ENCODE measurements at places on chromosomes 12 and 14.

DNA sequence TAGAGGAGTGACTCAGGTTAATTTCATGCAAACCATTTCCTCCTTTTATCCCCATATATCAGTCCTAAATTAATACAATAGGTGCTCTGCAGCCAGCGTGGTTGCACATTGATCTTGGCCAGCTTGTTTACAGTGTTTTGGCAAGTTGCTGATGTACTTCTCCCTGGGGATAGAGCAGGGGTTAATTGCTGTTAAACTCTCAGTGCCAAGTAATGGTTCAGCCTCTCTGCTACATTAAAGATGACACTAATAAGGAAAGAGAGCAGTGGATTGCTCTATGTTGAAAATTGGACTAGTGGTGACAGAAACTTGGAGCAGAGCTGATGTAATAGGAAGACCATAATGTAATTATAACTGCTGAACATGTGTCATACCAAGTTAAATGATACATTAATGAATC is 717.5 kb downstream of the RERGL start:
- DNase-seq = no peak

GRCh38 chr14:56040121-56040520 is 78.1 kb upstream of the PELI2 start:
- DNase-seq = no peak

DNA sequence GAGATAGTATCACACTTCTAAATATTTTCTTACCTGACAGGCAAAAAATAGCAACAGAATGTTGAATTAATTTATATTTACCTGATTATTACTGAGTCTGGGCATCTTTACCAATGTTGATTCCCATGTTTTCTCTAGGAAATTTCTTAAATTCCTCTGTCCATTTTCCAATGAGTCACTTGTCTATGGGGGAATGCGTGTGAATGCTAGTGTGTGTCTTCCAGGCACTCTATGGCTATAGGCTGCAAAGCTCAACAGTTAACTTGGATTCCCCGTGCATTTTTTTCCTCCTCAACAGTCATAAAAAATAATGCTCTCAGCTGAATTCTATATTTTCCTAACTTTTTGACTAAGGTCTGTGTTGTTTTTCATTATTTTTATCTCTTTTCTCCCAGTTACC is 1385.8 kb upstream of the FLRT2 start:
- DNase-seq = no peak

DNA sequence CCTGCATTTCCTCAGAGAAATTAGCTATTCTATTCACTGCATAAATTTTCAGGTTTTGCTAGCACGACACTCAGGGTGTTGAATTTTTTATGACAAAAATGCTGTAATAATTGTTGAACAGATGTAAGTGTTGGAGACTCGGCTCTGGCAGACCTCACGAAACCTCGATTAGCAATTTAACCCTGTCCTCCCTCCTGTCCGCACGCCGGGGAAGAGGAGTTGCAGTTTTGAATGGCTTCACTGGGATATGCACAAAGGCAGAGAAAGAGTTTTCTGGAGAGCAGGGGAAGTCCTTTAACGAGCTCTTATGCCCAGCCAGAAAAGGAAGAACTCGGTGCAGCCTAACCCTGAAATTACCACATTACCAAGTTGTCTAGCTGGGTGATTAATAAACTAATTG is 661.1 kb downstream of the VRK1 start:
- no peak for DNase-seq

GRCh38 chr14:55448141-55448614 is 7.8 kb upstream of the TBPL2 start:
- peak; percentile 98 for DNase-seq

DNA sequence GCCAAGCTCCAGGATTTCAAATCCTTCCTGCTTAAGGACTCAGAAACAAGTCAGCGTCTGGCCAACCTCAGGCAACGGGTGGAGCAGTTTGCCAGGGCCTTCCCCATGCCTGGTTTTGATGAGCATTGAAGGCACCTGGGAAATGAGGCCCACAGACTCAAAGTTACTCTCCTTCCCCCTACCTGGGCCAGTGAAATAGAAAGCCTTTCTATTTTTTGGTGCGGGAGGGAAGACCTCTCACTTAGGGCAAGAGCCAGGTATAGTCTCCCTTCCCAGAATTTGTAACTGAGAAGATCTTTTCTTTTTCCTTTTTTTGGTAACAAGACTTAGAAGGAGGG is 4.7 kb downstream of the SHMT2 start:
- no peak for DNase-seq

GRCh38 chr14:88919502-88919901 is 95.1 kb downstream of the TTC8 start:
- no peak for DNase-seq

- peak; percentile 19 for DNase-seq
Observed at GRCh38 chr12:28683366-28683765, 465.7 kb upstream of the FAR2 start.

DNA sequence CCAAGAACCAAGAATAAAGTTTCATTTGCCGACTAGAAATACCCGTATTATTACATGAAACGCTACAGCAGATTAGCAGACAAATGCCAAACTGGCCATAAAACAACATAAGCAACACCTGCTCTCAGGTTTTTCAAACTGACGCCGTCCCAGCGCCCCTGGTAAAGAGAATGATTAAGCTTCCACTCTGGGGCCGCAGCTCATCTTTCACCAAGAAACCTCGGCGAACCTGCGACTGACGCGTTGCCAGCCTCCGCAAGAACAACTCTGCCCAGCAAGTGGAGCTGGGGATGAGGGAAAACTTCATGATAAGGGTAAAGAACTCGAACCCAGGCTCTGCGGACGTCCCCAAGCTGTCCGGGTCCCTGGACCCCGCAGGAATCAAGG is 530 bp downstream of the ARL1 start:
- no peak for DNase-seq

DNA sequence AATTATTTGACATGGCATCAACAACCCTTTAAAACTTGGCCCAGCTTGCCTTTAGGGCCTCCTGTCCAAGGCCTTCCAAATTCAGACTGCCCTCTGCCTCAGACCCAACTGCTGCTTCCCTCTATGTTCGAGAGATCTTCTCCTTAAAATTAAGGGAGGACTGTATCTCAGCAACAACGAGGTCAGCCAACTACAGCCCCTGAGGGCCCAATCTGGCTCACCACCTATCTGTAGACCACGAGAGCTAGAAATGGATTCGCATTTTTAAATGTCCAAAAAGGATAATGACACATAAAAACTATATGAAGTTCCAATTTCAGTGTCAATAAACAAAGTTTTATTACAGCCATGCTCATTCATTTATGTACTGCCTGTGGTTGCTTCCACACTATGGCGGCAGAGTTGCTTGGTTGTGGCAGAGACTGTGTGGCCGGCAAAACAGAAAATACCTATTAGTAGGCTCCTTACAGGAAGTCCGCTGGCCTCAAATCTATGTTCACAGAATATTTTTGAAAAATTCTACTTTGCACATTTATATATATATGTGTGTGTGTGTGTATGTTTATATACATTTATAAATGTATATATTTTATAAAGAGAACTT is 1026.9 kb downstream of the BCL11B start:
- DNase-seq = no peak

GRCh38 chr14:101176535-101177205 is 273.1 kb upstream of the RTL1 start:
- no peak for DNase-seq

DNA sequence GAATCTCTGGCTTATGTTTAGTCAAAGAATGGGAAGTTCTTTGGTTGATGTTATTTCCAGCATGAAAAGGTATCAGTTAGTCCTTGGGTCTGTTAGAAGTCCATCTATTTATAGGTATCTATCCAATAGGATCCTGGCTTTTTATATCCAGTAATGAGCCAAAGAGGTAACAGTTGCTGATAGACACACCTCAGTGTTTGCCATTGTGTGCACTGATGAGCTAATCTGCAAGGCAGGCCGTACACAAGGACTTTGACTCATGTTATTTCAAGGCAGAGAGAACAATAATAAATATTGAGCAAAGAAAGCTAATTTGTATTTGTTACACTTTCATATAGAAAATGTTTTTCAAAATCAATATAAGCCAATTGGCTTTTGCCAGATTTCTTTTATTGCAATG is 56.4 kb downstream of the GLT1D1 start:
- DNase-seq = no peak

- DNase-seq = no peak
Observed at GRCh38 chr12:115013236-115013981, 329.4 kb upstream of the TBX3 start.

DNA sequence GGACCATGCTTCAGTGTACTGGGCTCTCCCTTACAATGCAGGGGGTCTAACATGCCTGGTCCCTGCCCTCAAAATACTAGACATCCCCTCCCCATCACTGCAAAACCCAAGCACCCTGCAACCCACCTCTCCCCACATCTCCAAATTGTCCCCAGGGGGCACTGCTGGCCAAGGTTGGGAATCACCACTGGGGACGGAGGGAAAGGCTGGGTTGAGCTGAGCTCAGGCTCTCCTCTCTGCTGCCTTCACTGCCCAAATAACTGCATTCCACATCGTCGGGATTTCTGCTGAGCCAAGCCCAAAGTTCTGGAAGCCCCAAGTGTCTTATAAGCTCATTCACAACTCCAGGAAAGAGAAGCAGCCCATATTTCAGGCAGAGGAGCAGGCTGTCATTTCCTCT is 69.6 kb downstream of the NT5DC3 start:
- peak; percentile 65 for DNase-seq

All from EH (cell line).